ENCODE measurements at places on chromosomes 11 and 22. TPM values are rescaled to one million over a fixed set of nuclear protein-coding genes. Genes with fewer than 3 reads are reported as not detected.

GRCh38 chr11:57638811-57639320 is 10.8 kb downstream of the YPEL4 start:
- DNase-seq, result no peak

The CELSR1 gene
- total RNA-seq, result 4.6 TPM

- DNase-seq, result no peak
Observed at GRCh38 chr11:251550-251949, 14.8 kb downstream of the PSMD13 start.

DNA sequence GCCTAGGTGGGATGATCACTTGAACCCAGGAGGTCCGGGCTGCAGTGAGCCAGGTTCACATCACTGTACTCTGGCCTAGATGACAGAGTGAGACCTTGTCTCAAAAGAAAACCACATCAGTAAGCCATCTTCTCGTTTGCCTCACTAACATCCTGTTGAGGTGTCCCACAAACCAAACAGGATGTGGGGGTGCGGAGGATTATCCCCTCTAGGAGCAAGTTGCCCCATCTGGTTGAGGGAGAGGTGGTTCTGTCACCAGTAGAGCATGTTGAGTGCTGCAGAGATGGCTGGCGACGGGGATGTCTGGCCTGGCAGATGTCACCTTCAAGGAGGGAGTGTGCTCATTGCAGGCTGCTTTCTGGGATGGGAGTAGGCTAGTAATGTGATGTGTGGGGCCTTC is 72.4 kb downstream of the ZNRF3 start:
- peak; percentile 83 for DNase-seq

The SAA1 gene
- total RNA-seq, result not detected

DNA sequence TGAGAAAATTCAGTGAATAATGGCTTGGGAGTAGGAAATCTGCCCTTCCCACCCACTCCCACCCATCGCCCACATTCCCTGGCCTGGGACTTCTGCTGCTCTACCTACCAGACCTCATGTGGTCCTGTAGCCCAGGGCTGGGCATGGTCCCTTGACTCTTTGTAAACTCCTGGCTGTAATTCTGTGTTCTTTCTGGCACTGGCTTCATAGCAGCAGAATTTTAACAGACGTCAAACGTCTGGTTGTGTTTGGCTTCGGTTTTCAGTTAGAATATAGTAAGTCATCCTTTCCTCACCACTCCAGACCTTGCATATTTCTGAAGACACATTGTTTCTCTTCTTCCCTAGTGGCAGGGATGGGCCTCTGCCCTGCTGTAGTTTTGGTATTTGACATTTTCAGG is 210.6 kb downstream of the CSNK2A3 start:
- DNase-seq, result no peak

DNA sequence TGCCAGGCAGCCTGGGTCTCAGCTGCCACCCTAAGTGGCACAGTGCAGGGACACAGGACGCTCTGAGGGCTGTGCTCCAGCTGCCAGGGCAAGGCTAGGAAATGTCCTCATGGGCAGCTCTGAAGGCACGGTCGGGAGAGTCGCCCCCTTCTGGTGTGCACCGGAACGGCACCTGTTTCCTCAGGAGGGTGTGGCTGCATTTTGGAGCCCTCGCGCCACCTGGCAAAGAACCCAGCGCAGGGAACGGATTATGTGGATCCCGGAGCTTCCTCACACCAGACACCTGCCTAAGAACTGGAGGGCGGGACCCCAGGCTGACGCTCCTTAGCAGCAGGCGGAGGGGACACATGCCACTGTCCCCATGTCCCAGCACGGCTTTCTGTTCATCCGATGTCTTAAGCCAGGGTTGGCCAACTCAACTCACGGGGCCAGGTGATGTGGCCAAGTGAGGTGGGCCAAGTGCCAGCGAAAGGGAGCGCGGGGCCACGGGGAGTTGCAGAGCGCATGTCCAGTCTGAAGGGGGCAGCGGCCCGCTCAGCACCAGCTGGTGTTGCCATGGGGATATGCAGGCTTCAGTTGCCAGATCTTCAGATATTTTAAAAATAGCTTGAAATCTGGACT is 5.1 kb upstream of the SLC22A8 start:
- no peak for DNase-seq

DNA sequence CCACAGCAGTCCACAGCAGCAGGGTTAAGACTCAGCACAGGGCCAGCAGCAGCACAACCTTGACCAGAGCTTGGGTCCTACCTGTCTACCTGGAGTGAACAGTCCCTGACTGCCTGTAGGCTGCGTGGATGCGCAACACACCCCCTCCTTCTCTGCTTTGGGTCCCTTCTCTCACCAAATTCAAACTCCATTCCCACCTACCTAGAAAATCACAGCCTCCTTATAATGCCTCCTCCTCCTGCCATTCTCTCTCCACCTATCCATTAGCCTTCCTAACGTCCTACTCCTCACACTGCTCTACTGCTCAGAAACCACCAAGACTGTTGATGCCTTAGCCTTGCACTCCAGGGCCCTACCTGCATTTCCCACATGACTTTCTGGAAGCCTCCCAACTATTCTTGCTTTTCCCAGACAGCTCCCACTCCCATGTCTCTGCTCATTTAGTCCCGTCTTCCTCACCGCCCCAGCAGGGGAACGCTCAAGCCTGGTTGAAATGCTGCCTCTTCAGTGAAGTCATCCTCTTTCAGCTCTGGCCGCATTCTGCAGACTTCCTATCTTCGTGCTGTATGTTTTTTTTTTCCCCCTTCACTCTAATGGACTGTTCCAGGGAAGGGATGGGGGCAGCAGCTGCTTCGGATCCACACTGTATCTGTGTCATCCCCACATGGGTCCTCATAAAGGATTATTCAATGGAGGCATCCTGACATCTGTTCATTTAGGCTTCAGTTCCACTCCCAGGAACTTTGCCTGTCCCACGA is 3.3 kb downstream of the IL18BP start:
- no peak for DNase-seq

GRCh38 chr11:87779276-87780067 is 395.8 kb downstream of the RAB38 start:
- no peak for DNase-seq

Data from naive thymus-derived CD4-positive, alpha-beta T cell (primary cell).